Fibroblast of pulmonary artery (primary cell): ENCODE measurements at places on chromosomes 1 and 21.
A peak's percentile ranks its signal among the peaks of the same experiment; 100 is the strongest.

DNA sequence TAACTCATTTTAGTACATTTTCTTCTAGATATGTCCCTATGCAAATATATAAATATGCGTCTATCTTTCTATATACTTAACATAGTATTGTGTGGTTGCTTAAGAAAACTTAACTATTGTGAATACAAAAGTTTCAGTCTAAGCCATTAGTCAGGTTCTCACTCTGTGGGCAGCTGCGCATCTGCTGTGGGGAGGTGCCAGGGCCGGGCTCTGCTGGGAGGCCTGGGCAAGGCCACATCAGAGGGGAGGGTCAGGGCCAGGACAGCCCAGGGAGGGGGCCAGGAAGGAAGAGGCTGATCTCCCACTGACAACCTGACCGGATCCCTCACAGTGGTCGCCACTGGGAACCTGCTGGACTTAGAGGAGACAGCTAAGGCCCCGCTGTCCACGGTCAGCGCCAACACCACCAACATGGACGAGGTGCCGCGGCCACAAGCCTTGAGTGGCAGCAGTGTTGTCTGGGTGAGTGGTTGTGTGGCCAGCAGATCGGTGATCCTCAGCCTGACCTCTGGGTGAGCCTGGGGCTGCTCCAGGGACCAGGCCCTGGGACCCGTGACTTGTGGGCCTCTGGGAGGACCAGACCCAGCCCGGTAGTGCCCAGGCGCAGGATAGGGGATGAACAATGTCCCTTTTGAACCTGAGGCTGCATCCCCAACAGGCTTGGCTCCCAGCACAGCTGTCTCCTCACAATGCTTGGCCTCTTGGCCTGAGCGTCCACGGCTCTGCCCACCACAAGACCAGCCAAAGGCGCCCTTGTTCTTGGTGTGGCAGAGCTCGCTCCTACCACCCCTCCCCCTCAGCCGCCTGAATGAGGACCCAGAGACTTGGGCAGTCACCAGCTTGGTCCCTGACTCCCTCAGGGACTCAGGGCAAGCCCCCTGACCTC lies 20.2 kb downstream of the LDLRAP1 start:
- DNase-seq = no peak

DNA sequence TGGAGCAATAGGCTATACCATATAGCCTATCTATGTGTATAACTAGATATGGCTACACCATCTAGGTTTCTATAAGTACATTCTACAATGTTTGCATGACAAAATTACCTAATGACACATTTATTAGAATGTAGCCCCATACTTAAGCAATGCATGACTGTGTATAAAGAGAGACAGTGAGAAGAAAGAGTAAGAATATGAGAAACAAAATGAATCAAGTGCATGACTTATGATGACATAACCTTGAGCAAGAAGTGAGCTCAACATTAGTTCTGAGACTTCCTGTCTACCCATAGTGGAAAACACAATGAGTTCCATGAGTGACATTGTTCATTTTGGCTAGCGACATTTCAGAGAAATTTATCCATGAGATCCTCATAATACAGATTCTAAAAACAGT lies 10.1 kb downstream of the SLC44A5 start:
- DNase-seq = peak; percentile 10

DNA sequence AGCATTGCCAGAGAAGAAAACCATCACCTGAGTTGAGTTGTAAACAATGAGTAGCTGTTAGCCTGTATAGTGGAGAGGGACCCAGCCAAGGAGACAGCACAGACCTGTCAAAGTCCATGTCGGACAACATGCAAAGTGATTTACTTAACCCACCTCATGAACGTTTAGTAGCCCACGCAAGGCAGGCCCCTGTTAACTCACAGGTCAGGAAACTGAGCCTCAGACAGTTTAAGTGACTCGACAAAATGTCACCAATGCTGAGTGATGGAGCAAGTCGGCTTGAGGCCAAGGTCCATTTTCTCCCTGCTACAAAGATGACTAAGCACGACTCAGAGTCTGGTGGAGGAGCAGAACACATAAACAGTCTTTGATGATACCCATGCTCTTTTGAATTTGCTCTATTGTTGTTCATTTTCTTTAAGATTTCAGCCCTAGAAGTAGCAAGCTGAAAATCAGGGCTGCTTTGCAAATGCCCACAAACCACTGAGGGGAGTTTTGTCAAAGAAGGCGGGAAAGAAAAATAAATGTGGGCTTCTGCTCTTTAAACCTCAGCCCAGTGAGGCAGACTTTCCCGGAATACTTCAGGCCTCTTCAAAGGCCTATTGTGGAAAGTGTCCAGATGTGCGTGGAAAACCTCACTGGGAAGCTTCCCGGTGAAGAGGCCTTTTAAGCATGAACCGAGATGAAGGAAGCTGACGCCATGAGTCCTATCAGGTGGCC lies 83.8 kb upstream of the HOOK1 start:
- peak; percentile 91 for DNase-seq

- DNase-seq = no peak
Measured at GRCh38 chr21:41680444-41681347, 86.2 kb downstream of the RIPK4 start.

GRCh38 chr1:167474191-167474641 lies 44.1 kb downstream of the CD247 start:
- no peak for DNase-seq

- no peak for DNase-seq
Measured at GRCh38 chr1:110588486-110588885, 17.7 kb downstream of the KCNA2 start.

DNA sequence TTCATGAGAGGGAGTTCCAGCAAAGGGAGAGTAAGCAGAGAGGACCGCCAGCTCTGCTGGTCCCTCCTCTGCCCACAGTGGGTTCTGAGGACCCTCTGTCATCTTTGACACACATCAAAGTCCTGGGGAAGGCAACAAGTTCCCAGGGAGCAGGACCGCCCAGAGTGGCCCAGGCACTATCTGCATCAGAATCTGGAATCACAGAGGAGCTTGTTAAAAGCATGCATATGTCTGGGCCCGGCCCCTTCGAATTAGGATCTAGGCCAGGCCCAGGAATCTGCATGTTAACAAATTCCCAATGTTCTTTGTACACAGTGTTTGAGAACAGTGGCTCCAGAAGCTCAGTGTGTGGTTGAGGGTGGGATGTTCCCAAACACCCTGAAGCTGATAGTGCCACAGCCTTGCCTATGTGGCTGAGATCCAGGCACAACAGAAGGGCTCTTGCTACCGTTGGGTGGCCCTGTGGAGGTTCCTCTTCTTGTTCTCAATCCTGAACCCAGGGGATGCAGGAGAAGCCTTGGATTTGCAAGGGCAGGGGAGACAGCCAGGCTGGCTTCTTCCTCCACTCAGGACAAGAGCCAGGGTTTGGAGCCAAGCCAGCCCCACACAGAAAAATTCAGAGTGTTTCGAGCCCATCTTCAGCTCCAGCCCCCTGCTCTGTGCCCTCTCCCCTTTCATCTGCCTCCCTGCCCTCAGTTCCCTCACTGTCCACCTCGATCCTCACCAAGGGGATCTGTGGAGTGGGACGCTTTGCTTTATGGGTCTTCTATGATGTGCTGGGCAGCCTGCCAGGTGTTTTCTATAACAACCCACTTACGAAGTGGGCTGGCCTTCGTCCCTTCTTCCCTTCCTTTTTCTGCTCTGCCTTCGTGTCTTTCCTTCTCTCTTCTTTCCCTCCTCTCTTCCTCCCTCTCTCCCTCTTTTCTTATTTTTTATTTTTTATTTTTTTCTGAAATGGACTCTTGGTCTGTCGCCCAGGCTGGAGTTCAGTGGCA lies 129.0 kb upstream of the TMPRSS2 start:
- DNase-seq = no peak

GRCh38 chr21:42758721-42759593 lies 105.5 kb downstream of the PDE9A start:
- DNase-seq = no peak

GRCh38 chr21:44858791-44859190 lies 14.7 kb downstream of the PTTG1IP start:
- no peak for DNase-seq

- peak; percentile 71 for DNase-seq
Measured at GRCh38 chr1:208007938-208008342, 97.0 kb upstream of the CD34 start.

DNA sequence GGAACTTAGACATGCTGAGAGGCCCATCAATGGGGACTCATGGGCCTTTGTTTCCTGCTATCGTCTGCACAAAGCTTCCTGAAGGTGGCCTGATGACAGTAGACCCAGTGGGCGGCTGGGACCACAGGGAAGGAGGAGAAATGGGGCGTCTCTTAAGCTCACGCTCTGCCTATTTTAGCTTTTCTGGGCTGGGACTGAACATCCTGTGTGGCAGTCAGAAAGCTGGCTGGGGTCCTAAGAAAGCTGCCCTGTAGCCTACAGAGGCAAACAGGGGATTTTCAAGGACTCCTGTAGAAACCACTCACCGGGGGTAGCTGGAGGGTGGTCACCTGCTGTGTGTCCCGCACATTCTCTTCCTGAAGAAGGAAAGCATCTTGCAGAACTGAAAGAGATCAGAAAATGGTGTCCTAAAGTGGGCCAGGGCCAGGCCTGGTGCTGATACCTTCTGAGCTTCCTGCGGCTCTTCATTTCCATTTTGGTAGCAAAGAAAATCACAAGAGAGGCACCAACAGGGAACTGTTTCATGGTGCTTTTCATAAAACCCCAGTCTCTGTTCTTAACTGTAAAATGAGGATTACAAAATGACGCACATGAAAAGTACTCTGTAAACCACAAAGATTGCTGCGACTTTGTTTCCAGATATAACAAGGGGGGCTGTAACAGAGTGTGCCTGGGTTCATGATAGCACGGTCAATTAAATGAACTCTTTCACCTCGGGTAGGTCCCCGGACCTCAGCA lies 8.6 kb downstream of the ZNF496 start:
- DNase-seq = no peak

DNA sequence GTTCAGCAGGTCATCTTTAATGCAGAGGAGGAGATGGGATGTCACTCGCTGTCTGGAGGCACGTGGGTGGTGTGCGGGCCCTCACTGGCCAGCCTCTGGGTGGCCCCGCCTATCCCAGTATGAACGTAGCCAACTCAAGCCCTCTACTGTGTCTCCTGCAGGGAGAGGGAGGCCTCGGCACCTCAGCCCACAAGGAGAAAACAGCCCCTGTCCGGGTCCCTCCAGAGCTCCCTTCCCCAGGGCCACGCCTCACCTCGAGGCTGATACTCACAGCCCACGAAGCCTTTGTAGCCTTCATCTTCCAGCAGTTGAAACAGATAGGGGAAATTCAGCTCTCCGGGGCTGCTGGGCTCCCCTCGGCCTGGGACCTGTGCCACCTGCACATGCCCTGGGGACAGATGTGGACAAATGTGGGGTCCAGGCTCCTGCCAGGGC lies 2.6 kb downstream of the HYI start:
- DNase-seq = no peak

- DNase-seq = peak; percentile 87
Measured at GRCh38 chr1:12121212-12122003, 45.4 kb upstream of the TNFRSF1B start.

DNA sequence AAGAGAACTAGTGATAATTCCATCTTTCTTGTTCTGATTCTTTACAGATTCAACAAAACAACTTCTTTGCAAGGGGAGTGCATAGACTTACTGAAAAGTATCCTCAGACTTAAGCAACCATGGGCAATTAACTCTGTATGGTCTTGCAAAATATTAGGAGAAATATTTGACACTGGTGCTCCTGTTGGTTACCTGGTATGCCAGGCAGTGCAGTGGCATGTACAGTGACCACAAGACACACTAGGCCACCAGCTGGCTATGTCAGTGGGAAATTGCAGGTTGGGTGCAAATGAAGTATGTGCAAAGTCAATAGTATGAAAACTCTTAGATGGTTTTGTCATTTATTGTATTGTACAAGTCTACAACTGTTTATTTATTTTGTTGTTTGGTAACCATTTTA lies 34.5 kb downstream of the EPS15 start:
- no peak for DNase-seq

DNA sequence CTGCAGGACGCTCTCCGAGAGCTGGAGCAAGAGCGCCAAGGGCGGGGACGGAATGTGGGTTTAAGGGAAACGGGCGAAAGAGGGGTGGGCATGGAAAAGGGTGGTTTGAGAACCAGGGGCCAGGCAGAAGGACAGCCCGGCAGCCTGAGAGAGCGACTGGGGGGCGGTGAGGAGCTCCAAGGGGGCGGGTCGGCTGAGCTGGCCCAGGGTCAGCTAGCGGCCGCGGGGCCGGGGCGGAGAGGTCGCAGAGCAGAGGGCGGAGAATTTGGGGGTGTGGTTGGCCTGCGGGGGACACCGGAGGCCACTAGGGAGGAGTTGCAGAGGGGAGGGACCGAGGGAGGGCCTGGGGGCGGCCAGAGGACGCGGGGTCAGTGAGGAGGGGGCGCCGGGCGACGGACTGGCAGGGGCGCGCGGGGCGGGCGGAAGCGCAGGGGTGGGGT lies 54.7 kb downstream of the NDUFS5 start:
- DNase-seq = no peak

GRCh38 chr1:191222206-191222605 lies 744.5 kb upstream of the BRINP3 start:
- no peak for DNase-seq

DNA sequence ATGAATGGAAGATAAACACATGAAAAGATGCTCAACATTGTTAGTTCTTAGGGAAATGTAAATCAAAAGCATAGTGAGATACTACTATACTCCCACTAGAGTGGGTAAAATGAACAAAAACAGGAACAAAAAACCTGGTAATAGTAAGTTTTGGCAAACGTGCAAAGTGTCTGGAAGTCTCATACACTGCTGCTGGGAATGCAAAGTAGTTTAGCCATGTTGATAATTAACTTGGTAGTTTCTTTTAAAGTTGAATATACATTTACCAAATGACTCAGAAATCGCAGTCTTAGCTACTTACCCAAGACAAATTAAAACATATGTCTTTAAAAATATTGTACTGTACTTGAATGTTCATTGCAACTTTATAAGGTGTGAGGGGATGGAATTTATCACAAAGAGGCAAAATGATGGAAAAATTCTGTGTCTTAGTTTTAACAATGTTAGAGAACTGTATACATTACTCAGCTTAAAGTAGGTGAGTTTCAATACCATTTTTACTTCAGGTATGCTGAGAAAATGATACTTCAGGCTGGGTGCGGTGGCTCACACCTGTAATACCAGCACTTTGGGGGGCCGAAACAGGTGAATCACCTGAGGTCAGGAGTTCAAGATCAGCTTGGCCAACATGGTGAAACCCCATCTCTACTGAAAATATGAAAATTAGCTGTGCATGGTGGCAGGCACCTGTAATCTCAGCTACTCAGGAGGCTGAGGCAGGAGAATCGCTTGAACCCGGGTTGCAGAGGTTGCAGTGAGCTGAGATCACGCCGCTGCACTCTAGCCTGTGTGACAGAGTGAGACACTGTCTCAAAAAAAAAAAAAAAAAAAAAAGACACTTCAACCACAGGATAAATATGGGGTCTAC lies 102.3 kb downstream of the PDE4B start:
- DNase-seq = no peak

DNA sequence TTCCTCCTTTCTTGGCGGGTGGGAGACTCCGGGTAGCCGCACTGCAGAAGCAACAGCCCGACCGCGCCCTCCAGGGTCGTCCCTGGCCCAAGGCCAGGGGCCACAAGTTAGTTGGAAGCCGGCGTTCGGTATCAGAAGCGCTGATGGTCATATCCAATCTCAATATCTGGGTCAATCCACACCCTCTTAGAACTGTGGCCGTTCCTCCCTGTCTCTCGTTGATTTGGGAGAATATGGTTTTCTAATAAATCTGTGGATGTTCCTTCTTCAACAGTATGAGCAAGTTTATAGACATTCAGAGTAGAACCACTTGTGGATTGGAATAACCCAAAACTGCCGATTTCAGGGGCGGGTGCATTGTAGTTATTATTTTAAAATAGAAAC lies 2.5 kb downstream of the OLIG2 start:
- no peak for DNase-seq
